ENCODE measurements at places on chromosomes 12 and 14.

DNA sequence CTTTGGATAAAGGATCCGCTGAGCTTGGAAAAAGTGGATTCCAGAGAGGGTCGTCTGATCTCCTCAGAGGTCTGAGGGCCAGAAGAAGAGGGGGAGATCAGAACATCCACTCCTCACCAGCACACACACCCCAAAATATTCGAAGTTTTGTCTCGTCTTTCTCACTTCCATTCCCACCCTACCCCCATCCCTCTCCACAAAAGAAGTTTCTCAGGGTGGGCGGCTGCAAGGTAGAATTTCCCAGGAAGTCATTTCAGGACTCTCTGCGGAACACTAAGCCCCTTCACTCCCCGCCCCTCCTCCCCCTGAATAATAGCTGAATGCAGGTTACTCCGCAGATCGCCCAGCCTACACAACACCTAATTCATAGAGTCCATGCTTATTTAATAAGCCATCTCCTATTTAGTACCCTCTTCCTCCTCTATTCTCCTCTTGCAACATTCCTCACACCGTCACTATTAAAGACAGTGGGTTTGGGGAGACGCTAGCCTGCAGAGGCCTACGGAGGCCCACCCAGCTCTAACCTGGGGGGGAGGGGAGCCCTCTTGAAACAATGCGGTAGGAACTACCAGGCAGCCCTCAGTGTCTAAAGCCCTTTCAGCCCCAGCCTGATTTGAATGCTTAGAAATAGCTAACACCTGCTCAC is 649 bp upstream of the SALL2 start:
- no peak for DNase-seq

- no peak for DNase-seq
Measured at GRCh38 chr12:66910366-66910974, 231.6 kb upstream of the GRIP1 start.

- no peak for DNase-seq
Measured at GRCh38 chr14:30808576-30808975, 65.8 kb upstream of the COCH start.

DNA sequence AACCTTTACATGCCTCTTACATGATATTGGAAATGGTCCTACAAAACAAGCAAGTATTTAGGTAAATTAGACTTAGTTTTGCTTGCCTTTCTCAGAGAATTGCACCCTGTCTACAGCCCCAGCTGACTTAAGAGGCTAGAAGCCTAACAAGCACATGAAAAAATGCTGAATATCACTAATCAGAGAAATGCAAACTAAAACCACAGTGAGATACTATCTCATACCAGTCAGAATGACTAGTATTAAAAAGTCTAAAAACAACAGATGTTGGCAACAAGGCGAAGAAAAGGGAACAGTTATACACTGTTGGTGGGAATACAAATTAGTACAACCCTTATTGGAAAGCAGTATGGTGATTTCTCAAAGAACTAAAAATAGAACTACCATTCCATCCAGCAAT is 103.8 kb downstream of the EGLN3 start:
- no peak for DNase-seq

GRCh38 chr12:42473561-42473960 is 116.0 kb downstream of the PRICKLE1 start:
- DNase-seq: no peak

DNA sequence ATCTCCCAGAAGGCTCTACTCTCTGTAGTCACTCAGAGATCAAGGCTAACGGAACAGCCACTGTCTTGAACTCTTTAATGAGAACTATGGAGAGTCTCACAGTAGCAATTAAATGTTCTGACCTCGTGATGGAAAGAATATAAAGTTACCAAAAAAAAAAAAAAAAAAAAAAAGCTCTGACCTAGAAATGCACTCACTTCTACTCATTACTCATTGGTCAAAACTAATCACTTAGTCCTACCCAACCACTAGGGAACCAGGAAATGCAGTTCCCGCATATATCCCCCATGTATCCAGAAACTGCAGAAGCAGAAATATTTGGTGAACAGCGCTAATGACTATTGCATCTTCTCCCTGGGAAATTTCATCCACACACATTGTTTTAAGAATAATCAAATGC is 29.5 kb upstream of the C12orf76 start:
- no peak for DNase-seq

GRCh38 chr12:46944771-46945170 is 119.0 kb upstream of the SLC38A4 start:
- no peak for DNase-seq

GRCh38 chr12:128794661-128795529 is 28.9 kb downstream of the SLC15A4 start:
- DNase-seq: no peak

DNA sequence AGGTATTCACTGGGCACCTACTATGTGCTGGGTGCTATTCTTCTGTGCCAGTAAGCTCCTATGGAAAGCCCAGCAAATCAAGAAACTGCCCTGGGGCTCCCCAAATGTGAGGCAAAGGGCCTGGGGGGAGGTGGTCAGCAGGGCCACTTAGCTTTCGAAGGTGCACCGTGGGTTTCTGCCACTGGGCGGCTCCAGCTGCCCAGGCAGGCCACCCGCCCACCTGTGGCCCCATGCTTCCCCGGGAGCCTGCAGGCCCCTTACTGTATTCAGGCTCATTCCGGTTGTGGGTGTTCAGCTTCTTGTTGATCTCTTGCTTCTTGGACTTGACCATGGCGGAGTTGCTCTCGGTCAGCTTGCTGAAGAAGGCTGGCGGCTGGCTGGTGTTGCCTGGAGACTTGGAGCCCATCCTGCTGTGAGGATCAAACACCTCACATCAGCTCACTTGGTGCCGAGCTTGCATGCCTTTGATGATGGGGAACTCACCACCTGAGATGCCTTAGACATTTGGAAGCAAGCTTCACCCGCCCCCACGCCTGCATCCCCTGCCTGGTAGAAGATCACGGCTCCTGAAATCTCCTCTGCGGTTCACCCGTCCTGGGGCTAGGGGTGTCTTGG is 37.3 kb downstream of the RFLNA start:
- DNase-seq: no peak

DNA sequence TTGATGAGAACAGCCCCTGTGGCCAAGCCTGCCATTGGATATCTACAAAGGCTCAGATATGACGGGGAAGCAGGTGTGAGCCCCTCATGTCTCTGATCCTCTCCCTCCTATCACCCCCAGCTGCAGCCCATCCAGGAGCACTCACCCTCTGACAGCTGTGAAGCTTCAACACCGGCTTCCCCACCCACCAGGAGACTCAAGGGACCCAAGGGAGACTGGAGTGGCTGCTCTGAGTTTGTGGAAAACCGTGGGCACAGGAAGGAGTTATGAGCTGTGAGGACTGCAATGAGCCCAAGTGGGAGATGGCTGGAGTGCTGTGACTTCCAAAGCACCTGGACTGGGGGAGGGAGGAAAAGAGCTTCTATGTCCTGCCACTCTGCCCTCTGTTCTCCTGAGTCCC is 7.9 kb downstream of the IFI27L2 start:
- no peak for DNase-seq

GRCh38 chr12:102343361-102344121 is 136.8 kb downstream of the IGF1 start:
- DNase-seq: no peak

- DNase-seq: no peak
Measured at GRCh38 chr12:124289634-124290600, 5.0 kb upstream of the RFLNA start.

DNA sequence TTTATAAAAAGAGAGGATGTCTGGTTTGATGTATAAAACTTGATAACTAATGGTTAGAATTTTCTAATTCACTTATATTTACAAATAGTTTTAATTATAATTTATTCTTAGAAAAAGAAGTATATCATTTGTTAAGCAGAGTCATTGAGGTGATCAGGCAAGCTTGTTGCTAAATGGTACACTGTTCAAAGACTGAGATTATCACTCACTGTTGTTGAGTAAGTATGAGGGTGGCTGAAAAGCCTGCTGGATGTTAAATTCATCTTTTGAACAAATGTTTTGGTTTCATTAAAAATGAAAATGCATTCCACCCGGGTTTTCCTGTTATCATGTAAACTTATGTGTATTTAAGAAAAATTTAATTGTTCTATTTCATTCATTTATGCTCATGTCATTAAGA is 451.8 kb downstream of the ADAMTS20 start:
- DNase-seq: no peak

DNA sequence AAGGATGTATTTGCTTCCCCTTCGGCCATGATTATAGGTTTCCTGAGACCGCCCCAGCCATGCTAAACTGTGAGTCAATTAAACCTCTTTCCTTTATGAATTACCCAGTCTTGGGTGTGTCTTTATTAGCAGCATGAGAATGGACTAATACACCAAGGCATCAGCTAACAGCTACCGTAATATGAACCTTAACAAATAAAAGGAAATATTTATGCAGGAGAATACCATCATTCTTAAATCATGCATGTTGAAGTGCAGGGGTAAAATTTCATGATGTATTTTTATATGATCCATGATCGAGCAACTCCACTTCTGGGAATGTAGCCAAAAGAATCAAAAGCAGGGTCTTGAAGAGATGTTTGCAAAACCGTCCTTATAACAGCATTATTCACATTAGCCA is 379.0 kb downstream of the NPAS3 start:
- no peak for DNase-seq

DNA sequence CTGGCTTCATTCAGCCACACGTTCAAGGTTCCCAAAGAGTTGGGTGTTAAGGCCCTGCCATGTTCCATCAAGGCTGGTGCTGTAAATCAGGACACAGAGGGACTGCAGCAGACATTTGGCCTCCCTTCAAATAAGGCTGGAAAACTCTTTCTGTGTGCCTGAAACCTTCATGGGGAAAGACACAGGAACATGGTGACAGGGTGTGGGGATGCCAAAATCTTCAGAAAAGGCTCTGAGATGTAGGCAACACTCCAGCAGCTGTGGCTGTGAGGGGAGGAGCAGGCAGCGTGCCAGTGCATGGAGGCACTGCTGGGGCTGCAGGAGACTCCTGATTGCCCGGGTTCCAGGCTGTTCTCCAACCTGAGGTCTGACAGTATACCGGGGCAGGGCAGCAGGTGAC is 15.0 kb downstream of the POMT2 start:
- no peak for DNase-seq

- DNase-seq: no peak
Measured at GRCh38 chr12:54544743-54545142, 4.7 kb upstream of the PDE1B start.

- no peak for DNase-seq
Measured at GRCh38 chr14:40417777-40418401, 985.7 kb upstream of the FBXO33 start.

DNA sequence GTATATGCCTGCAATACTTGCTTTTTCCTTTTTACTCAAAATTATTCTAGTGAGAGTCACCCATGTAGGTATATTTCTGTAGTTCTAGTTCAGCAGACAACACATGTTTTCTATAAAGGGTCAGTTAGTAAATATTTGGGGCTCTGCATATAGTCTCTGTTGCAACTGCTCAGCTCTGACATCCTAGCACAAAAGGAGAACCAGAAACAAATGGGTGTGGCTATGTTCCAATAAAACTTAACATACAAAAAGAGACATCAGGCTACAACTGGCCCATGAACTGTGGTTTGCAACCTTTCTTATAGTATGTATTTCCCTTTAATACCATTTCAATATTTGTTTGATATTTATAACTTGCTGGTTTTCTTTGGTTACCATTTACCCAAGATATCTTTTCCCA is 11.9 kb downstream of the NT5DC3 start:
- no peak for DNase-seq

DNA sequence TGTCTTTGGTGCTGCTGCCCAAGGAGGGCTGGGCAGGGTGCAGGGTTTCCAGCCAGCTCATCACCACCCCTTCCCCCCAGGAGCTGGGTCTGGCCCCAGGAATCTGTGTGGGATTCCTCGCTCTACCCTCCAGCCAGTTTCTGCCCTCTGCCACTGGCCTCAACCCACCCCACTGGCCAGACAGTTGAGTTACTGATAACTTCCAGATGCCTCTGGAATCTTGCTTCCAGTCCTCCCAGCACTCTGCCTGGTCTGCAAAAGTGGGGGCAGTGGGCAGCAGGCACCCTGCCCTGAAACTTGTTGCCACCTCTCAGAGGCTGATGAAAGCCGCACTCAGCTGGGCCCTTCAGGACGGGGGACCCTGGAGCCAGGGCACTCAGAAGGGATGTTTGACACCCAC is 20.1 kb upstream of the TBX3 start:
- DNase-seq: no peak

- no peak for DNase-seq
Measured at GRCh38 chr12:8852119-8852518, 29.7 kb downstream of the A2ML1 start.

DNA sequence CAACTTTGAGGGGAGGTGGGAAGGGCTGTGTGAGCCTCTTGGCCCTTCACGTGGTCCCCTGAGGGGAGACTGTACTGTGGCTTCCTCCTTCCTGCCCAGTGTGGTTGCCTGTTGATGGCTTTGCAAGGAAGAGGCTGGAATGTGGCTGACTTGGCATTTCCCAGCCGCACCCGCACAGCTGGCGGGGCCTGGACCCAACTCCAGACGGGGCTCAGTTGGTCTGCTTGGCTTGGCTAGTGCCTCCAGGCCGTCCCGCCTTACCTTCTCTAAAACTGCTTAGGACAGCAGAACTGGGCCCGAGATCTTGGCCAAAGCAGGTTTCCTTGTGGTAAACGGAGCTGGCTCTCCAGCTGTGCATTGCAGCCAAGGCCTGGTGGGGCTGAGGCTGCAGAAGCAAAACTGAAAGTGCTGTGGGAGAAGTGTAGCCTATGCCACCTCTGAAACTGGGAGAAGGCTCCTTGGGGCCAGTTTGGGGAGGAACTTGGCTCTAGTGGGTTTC is 139.5 kb downstream of the SMOC1 start:
- DNase-seq: no peak

DNA sequence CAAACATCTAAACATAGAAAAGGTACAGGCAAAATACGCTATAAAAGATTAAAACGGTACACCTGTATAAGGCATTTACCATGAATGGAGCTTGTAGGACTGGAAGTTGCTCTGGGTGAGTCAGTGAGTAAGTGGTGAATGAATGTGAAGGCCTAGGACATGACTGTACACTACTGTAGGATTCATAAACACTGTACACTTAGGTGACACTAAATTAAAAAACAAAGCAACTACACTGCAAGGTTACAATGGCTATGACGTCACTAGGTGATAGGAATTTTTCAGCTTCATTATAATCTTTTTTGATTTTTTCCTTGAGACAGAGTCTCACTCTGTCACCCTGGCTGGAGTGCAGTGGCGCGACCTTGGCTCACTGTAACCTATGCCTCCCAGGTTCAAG is 269.2 kb downstream of the KSR2 start:
- no peak for DNase-seq

- no peak for DNase-seq
Measured at GRCh38 chr14:64702493-64703394, 1.5 kb upstream of the PLEKHG3 start.

DNA sequence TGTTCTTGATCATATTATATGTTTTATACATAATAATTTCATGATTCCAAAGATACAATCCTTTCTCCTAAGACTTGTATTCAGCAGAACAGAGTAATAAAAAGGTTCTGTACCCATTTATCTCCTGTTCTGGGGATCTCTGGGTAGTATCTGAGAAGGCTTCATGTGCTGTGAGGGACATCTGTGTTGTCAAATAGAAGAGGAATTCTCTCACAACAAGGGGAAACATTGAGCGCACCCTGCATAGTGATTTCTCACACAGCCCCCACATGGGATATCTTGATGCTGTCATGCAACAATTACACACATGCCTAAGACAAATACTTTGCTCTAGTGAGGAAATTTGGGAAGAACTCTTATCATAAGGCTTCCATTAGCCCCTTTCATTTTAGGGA is 101.8 kb upstream of the ATF1 start:
- DNase-seq: no peak

GRCh38 chr12:109393437-109394345 is 46.0 kb downstream of the MYO1H start:
- no peak for DNase-seq
